ENCODE measurements at places on chromosomes 12 and 14. TPM values are rescaled to one million over a fixed set of nuclear protein-coding genes. Genes with fewer than 3 reads are reported as not detected.

SERPINA5 gene
- total RNA-seq: 0.44 TPM

INHBC gene
- total RNA-seq: not detected

CCDC38 gene
- total RNA-seq: not detected

FSCB gene
- not detected for total RNA-seq

DHRS4 gene
- total RNA-seq: 53.2 TPM

TMTC1 gene
- 65.7 TPM for total RNA-seq

SELPLG gene
- total RNA-seq: 0.64 TPM

HOXC4 gene
- total RNA-seq: not detected

ACSM4 gene
- total RNA-seq: not detected

IKZF4 gene
- 2.6 TPM for total RNA-seq

TAS2R14 gene
- 1.6 TPM for total RNA-seq

TRHDE gene
- total RNA-seq: not detected

CARMIL3 gene
- total RNA-seq: not detected

CLEC1B gene
- total RNA-seq: not detected

HOXC12 gene
- not detected for total RNA-seq

LALBA gene
- not detected for total RNA-seq

LRRIQ1 gene
- not detected for total RNA-seq

RERG gene
- 5.1 TPM for total RNA-seq

OR4N2 gene
- total RNA-seq: not detected

DLK1 gene
- total RNA-seq: 0.19 TPM

KERA gene
- total RNA-seq: not detected

Measured in cardiac ventricle fibroblast (primary cell).